Epithelial cell of esophagus (primary cell): ENCODE measurements at places on chromosomes 1 and 21.

GRCh38 chr1:43800771-43801170, 93.4 kb downstream of the ST3GAL3 start:
- no peak for DNase-seq

DNA sequence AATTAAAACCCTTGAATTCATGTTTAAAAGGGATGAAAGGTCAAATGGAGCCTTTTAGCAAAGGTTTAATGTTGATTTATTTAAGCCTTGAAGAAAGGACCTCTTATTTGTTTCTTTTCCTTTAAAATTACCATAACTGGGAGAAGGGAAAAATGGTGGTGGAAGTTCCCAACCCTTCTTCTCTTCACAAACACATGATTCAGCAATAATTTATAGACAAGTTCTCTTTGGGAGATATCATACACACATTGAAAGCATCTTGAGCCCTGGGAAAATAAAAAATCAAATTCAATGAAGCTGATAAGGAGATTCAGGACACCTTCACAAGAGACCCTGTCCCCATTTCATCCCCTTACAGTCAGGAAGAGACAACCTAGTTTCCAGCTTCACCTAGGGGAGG, 8.9 kb downstream of the ADAM30 start:
- DNase-seq: no peak

DNA sequence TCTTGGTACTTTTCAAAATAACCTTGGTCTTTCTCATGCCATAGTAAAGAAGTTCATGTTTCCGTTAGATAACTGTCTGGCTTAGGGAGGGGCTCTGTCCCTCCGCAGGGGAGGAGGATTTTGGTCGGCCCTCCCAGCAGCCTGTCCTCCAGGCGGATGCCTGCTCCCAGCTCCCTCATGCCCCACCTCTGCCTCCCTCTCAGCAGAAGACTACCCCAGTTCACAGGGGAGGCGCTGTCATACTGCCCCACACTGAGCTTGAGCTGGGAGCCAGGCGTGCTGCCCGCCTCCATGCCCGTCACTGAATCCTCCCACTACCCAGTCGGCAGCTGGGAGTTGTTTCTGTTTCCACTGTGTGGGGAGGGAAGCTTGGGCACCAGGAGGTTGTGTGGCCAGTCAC, 127.3 kb downstream of the CAMTA1 start:
- no peak for DNase-seq

DNA sequence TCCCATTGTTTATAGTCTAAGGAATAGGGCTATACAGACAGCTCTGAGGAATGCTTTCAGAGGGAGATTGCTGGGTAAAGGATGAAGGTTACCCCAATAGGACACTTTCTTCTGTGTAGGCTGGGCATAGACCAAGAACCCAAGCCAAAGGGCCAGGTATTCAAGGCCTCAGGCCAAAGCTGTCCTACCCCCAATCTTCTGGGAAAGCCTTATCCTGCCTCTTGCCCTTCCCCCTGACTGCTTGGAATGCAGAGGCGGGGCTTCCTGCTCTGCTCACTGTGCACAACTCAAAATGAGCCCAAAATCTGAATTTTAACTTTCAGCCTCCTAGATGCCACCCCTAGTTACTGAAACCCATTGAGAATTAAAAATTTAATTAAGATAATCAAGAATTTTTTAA, 2.2 kb downstream of the OR10Z1 start:
- DNase-seq: no peak

DNA sequence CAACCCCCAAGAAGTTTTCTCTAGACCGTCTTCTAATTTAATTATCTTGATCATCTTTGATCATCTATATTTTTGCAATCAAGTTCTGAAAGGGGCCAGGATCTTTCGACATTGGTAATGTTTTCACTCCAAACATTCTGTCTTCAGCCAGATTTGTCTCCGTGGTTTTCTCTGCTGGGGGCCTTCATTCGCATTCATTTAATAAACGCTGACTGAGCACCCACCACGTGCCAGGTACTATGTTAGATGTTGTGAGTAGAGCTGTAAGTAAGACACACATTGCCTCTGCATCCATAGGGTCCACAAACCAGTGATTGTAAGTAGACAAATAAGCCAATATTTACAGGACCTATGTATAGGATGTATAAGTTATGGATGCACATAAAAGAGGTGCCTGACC, 134.5 kb upstream of the MROH9 start:
- no peak for DNase-seq

GRCh38 chr1:13450204-13450603, 40.0 kb downstream of the PRAMEF20 start:
- peak; percentile 4 for DNase-seq

GRCh38 chr1:2299131-2299627, 71.1 kb downstream of the SKI start:
- DNase-seq: peak; percentile 44

GRCh38 chr1:182248721-182249120, 142.9 kb downstream of the GLUL start:
- DNase-seq: no peak

GRCh38 chr21:25518491-25518911, 88.8 kb downstream of the MRPL39 start:
- peak; percentile 55 for DNase-seq

DNA sequence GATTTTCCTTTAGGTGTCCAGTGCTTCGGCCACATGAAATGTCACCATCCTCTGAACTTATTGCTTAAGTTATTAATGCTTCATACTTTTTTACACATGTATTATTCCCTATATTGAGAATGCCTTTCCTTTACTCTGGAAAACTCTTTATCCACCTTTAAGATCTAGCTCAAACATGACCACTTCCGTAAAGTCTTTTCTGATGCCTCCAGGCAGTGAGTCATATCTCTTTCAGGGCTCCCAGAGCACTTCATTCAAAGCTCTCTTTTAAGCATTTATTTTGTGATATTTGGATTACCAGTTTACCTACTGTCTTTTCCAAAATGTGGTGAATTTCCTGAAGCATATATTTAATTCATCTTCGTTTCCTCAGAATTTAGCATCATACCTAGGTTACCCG, 178.9 kb downstream of the HS2ST1 start:
- peak; percentile 82 for DNase-seq

GRCh38 chr1:226073184-226073950, 10.9 kb downstream of the H3-3A start:
- no peak for DNase-seq

- no peak for DNase-seq
Measured at GRCh38 chr1:77631751-77632150, 50.7 kb downstream of the ZZZ3 start.

DNA sequence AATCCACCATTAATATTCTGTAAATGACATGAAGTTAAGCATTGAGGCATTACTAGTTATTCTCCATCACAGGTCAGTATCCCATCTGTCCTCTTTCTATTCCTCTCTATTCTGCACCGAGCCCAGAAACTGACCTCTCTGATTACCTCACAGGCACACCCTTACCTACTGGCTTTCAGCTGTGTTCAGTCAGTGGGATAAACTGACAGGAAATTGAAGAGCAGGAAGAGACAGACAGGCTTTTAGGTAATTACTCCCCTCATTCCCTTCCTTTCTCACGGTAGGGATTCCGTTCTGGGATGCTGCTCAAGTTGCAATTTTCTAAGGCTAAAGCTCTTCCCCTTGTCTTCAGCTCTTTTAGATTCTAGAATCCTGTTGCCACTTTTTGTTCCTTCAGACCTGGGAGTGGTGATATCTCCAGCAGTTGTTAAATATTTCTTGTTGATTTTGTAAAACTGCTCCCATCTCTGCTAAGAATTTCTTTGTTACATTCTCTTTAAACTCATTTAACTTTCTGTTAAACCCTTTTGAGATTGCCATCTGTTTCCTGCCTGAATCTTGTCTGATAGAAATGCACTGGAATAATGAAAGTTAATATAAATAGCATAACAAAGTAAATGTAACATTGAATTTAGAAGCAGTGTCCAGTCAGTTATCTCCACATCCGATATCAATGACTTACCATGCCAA, 1063.4 kb downstream of the PLA2G4A start:
- DNase-seq: no peak

DNA sequence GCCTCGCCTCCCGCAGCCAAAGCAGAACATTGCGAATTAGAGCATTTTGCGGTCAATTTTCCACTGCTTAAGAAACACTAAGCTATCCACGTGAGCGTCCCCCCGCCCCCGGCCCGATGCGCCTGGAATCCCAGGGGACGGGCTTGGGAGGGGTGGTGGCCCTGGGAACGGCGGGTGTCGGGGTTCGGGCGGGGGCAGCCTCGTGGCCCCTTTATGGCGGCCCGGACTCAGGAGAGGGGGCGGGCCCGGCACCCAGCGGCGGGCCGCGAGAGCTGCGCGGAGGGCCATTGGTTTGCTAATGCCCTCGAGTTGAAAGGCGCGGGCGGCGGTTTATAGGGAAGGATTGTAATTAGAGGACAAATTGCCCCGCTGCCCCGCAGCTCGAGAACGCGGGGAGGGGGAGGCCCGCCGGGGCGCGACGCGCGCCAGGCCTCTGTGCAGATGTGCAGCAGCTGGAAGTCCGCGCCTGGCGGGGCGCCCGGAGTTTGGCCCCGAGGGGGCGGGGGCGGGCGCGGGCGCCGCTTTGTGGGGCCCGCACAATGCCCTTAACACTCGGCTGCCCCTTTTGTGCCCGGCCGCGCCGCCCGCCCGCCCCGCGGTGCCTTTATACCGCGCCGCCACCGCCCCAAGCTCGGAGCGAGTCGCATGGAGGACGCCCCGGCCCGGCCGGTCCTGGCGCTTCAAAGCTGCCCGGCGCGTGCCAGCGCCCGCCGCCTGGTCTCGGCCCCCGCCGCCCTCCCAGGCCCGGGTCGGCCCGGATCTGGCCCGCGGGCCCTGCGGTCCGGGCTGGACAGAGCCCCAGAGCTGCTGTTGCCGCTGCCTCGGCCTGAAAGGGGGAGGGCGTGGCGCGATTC, 1.9 kb upstream of the HES3 start:
- DNase-seq: no peak

GRCh38 chr1:44265656-44266358, 52.5 kb downstream of the DMAP1 start:
- no peak for DNase-seq

- DNase-seq: peak; percentile 47
Measured at GRCh38 chr1:167881069-167881468, 32.9 kb downstream of the ADCY10 start.

DNA sequence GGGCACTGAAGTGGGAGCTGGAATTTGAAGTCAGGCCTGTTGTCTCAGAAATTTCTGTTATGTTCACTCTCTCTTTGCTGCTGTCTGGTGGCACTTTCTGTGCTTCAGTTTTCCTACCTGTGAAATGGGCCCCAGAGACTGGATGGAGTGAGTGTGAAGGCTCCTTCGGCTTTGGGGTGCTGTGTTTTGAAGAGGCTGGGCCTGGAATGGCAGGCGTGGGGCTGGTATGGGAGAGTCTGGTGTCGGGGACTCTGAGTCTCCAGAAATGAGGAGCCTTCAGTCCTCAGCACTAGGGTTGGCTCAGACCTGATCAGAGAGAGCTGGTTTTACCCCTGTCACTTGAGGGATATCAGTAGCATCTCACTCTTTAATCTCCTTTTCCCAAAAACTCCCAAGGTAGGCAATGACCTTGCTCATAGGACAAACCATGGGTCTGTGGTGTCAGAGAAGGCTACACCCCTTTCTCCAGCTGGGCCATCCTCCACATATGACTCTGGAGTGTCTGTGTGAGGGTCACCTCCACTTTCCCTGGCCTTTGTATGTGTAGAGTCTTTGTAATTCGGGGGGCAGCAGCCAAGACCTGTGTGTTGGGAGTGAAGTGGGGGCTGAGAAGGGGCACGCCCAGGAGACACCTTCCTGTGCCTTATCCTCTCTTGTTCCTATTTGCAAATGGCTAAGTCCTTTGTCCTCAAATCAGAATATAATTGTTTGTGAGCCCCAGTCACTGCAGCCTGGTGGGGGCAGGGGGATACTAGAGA, 279.9 kb downstream of the PTPRU start:
- DNase-seq: no peak

GRCh38 chr1:202202500-202203168, 9.0 kb downstream of the LGR6 start:
- DNase-seq: no peak

GRCh38 chr1:97304366-97304765, 582.8 kb downstream of the PTBP2 start:
- DNase-seq: no peak

DNA sequence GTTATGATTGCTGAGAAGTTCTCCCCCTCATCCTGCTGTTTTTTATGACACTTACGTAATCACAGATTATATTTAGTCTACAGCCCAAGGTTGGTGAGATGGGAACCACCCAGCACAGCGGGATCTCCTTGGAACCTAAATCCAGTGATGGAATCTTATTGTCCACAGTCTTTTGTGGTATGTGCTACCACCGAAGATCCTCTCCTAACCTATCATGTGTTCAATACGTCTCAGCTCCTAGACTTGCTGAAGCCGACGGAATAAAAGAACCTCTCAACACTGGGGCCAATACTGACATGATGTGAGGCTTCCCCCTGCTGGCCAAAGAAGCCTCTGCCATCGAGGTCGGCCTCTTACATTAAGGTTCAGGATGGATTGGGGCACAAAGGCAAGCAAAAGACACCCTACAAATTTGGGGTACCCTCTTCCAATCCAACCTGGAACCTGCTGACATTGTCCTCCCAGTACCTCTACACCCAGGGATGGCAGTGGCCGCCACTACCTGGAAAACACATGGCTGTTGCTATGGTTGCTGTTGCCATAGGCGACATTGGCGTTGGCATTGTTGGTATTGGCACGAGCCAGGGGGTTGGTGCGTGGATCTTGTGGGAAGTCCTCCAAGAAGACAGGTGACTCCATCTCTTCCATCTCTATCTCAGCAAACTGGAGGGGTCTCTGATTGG, 19.4 kb upstream of the KIF21B start:
- peak; percentile 77 for DNase-seq

DNA sequence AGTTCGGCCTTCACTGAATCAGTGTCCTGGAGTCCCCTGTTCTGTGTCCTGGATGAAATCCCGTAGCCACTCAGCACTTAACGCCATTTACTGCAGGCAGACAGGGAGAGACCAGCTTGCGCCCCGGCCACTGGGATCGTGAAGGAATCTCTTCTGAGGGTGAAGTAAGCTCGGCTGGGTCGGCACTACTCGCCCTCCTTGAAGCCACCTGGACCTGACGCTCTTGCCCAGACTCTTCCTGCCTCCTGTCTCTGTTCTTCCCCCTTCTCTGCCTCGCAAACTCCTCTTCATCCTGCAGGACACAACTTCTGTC, 99.9 kb upstream of the ZBTB40 start:
- no peak for DNase-seq

- DNase-seq: no peak
Measured at GRCh38 chr1:22676916-22677583, 24.0 kb downstream of the C1QB start.

- no peak for DNase-seq
Measured at GRCh38 chr1:162908236-162908635, 47.3 kb upstream of the CCDC190 start.

- no peak for DNase-seq
Measured at GRCh38 chr1:193487722-193488121, 301.3 kb upstream of the B3GALT2 start.

GRCh38 chr1:207603777-207604176, 41.2 kb upstream of the CR1L start:
- DNase-seq: peak; percentile 37

GRCh38 chr1:234111458-234112142, 207.1 kb downstream of the SLC35F3 start:
- peak; percentile 53 for DNase-seq
